ENCODE measurements at places on chromosomes 4 and X.

DNA sequence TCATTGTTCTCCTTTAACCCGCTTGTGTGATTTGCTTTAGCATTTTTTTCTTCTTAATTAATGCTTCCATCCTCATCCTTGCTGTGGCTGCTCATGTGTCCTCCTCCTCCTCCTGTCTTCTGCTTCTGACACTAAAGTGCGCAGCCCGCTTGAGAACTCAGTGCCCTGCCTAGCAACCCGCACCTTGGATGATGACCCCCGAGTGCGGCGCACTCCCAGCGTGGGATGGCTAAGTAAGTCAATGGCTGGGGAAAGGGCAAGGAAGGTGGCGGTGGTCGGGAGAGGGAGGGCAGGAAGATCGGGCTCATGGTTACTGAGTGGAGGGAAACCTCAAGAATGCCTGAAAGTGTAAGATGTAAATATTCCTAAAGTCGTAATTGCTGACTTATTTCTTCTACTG lies 30.1 kb downstream of the SLC4A4 start:
- peak; percentile 11 for DNase-seq

DNA sequence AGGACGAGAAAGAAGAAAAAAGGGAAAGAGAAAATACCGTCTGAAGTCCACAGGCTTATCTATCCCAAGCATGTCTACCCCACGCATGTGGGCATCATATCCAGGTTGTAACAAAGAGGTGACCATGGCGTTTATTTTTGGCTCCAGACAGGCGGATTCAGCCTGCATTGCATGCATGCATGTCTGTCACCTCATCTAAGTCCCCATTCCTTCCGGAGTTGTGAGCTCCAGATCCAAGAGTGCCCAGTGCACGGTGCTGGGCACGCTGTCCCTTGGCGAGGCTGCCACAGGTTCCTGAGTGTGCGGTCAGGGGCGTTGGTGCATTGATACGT lies 905 bp upstream of the GALNTL6 start:
- DNase-seq, result no peak

DNA sequence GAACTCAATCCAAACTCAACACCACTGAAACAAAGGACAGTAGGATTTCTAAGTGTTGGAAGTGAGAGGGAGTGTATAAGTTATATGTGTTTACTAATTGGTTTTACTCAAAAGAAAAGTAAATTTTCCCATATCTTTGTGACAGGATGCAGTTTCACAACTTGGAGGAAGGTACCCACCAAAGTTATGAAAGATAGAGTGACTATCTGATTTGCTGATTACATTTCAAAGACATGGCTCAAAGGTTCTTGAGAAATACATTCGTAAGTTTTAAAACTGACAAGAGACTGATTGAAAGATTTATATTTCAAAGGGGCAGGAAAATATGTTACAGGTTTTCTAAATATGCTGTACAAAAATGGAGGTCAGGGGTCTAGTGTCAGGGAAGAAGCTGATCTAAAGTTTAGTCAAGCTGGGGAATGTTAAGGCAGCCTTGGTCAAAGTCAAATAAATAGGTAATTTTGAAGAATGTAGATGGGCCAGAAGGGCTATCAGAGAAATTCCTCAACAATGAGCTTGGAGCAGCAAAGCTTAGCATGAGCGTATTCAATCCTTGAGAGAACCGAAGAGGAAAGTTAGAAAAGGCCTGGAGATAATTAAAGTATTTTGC lies 9.7 kb upstream of the COMMD8 start:
- DNase-seq, result no peak

GRCh38 chr4:153676486-153676885 lies 7.6 kb upstream of the TLR2 start:
- no peak for DNase-seq

DNA sequence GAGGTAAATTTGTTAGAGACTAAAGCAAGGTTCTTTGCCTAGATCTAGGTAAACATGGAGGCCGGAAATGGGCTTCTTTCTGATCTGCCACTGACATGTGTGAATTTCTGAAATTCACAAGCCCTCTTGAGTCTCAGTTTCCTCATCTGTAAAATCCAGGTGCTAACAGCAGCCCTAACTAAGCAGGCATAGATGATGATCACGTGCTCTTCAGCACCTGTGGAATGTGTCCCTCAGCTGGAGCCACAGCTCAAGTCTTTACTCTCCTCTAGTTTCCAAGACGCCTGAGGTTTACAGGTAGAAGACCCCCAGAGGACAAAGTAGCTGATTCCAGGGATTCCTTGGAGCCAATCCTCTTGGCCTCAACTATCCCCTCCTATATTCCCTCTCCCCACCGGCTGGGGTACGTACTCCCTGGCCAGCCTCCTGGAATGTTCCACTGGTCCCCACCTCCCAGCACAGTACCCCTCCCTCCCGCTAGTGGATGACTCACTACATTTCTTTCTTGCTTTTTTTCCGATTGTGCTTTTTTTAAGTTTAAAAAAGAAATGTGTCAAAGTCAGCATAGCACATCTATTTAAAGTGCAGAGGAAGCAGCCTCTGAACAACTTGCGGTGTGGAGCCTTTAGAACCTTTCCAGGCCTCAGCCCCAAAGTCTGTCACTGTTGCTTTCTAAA lies 98.4 kb downstream of the PHKA2 start:
- no peak for DNase-seq

DNA sequence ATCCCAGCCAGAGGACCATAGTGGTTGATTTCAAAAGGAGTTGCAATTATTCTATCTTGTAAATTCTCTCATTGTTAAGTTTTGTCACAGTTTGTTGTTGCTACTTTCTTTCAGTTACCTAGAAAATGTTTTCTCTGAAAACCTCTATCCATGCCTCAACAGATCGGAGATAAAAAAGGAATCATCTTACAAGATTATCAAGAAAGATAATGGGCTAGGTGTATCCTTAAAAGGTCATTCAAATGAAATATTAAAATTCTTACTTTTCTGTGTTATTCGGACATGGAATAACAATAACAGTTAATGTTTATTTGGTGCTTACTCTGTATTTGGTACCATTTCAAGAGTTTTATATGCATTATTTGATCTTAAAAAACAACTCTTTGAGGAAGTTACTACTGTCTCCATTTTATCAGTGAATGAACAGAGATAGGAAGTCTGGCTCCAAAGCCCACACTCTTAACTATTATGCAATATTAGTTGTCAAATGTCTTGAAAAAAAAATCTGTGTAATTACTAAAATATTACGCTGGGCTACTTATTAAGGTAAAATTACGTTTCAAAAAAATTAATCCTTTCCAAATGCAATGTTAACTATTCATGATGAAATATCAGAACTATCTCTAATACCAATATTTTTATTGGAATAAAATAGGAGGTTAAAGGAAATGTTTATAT lies 97.5 kb downstream of the SNCA start:
- no peak for DNase-seq

DNA sequence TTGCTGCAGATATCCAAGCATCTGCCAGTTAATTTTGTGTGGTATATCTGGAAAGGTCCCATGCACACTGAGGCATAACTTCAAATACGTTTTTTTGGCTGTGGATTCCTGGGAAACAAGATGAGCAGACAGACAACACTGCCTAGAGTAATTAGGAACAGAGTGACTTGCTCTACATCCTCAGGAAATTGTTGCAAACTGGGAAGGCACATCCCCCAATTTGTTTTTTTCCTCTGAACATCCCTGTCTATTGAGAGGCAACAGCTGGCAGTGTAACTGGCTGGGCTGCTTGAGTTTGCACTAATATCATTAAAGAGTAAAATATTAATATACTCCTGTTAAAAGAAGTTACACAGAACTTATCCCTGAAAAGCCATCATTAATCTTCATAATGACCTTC lies 207.7 kb upstream of the SLIT2 start:
- no peak for DNase-seq

DNA sequence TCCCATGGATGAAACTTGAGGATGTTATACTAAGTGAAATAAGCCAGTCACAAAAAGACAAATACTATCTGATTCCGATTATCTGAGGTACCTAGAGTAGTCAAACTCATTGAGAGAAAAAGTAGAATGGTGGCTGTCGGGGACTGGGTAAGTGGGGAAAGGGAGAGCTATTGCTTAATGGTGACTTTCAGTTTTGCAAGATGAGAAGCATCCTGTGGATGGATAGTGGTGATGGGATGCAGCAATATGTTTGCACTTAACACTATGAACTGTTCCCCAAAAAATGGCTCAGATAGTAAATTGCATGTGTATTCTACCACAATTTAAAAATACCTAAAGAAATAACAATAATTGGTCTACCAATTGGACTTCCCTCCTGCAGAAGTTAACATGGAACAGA lies 181.5 kb downstream of the SHROOM3 start:
- no peak for DNase-seq

- DNase-seq, result no peak
Observed at GRCh38 chr4:123291329-123291728, 105.3 kb upstream of the SPRY1 start.

- DNase-seq, result no peak
Observed at GRCh38 chr4:117786566-117786965, 247.7 kb upstream of the NDST3 start.

DNA sequence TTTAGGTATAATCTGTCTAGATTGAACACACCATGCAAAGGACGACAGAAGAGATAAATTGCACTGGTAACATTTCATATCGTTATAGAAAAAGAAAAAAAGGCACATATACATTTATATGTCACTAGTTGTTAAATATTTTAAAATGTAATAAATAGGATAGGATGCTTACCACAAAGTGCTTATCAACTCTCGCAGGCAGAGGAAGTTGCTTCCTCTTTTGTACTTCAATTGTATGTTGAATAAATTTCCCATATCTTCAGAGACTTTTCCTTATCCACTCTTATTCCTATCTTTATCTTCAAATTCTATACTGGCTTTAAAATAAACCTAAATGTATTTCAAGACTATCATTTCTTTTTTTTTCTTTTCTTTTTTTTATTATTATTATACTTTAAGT lies 163.3 kb upstream of the SPOCK3 start:
- DNase-seq, result no peak

- DNase-seq, result no peak
Observed at GRCh38 chr4:55348466-55348865, 2.4 kb downstream of the SRD5A3 start.

DNA sequence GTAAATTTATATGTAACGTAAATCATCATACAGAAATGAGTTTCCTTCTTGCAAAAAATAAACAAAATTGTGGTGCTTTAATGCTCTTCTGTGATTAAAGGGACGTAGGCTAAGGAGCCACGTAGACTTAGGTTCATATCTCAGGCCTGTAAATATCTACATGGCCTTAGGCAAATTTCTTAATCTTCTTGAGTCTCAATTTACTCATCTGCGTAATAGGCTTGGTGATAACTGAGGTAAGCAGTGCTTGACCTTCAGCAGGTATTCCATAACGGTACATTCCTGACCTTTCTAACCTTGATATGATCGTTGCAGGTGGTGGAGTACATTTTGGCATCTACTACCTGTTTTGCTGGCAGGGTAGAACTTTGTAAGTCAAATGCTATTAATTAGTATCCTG lies 65.2 kb upstream of the TLR3 start:
- DNase-seq, result no peak

DNA sequence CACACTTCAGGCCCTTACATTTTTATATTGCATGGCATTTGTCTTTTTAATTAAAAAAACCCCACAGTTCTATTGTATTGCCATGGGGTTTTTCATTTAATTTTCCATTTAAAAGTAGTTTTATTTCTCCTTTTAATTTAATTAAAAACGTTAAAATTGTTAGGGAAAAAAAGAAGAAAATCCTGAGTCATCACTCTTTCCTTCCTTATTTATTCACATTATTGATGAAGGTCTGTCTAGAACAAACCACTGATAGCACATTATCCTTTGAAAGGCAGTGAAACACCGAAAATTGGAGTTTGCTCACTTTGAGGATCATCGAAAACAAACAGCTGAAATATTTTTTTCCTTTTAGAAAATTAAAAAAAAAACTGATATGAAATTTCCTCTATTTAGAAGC lies 759.7 kb upstream of the MAGEB2 start:
- DNase-seq, result no peak

DNA sequence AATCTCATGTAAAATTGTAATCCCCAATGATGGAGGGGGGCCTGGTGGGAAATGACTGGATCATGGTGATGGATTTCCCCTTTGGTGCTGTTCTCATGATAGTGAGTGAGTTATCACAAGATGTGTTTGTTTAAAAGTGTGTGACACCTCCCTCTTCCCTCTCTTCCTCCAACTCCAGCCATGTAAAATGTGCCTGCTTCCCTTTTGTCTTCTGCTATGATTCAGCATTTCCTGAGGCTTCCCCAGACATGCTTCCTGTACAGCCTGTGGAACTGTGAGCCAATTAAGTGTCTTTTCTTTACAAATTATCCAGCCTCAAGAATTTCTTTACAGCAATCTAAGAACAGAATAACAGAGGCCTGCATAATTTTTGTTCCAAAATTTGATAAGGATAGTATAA lies 85.2 kb downstream of the ANAPC10 start:
- no peak for DNase-seq

GRCh38 chrX:19805046-19805690 lies 82.2 kb downstream of the SH3KBP1 start:
- DNase-seq, result no peak

- DNase-seq, result no peak
Observed at GRCh38 chrX:74523224-74523623, 91.2 kb downstream of the RLIM start.

GRCh38 chr4:1326751-1327525 lies 20.1 kb upstream of the UVSSA start:
- DNase-seq, result no peak

DNA sequence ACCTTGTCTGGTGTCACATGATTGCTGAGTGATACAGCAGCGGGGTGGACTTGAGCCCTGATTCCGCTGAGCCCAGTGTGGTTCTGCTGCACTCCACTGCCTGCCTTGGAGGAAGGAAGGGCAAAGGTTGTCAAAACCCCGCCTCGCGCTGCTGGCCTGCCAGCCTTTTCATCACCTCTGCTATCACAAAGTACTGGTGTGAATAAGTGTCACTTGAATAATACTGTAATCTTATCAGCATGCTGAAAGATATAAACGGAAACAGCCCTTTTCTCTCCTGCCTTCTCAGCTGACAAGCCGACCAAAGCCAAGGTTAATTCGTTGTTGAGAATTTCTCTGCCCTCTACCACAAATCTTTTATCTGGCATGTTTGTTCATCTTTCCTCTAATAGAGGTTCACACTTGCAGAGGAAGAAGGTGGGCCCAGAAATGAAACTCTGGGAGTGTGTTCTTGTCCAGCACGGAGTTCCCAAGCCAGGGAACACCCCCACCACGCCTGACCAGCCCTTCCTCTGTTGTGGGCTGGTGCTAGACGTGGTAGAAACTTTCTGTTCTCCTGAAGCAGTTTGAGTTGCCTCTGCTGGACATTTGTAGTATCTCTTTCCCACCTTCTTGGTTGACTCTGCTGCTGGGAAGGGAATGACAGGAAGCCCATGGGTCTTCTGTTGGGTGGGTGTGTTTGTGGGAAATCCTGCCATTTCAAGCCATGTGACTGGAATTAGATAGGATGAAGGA lies 21.5 kb downstream of the FHDC1 start:
- DNase-seq, result peak; percentile 63

GRCh38 chr4:188187106-188187505 lies 47.9 kb downstream of the TRIML1 start:
- DNase-seq, result no peak

DNA sequence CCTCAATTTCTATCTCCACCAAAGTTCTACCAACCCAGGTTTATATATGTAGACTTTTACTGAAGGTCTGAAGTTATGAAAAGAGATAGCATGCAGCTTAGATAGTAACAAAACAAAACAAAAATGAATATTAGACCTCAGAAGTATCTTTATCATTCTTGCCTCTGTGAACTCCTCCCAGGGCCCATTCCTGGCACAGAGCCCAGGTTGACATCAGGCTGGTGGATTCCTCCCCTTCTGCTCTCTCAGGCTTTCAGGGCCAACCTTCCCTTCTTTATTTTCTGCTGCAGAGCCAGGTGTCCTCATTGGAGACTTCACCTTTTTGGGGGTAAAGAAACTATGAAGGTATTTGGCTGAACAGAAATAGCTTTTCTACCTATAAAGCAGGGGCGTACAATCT lies 112.8 kb upstream of the PITX2 start:
- DNase-seq, result no peak

All from left ventricle myocardium inferior (tissue), 1 donor.